ENCODE measurements at places on chromosomes 11 and 22.

DNA sequence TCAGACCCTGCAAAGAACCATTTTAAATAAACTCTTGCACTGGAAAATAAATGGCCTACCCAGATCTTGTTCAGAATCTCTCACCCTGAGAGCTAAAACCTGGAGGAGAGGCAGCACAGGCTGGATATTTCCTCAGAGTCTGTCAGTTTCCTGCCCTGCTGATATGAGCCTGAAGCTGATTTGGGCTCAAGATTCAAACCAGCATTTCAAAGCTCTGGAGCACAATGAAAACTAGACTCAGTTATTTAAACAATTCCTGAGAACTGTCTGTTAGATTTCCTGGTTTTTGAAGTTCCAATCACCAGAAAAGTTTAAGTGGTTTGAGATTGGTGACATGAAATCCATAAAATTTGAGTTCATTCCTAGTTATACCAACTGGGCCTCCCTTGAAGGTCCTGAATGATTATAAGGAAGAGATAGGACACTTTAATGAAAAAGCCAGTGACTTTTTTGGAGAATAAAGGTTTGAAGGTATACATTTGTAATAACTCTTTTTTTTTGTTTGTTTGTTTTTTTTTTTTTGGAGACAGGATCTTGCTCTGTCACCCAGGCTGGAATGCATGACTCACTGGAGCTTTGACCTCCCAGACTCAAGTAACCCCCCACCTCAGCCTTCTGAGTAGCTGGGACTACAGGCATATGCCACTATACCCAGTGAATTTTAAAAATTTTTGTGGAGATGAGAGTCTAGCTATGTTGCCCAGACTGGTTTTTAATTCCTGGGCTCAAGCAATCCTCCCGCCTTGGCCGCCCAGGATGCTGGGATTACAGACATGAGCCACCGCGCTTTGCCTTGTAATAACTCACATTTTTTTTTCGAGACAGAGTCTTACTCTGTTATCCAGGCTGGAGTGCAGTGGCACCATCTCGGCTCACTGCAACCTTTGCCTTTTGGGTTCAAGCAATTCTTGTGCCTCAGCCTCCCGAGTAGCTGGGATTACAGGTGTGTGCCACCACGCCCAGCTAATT is 8.0 kb upstream of the ESAM start:
- no peak for DNase-seq

DNA sequence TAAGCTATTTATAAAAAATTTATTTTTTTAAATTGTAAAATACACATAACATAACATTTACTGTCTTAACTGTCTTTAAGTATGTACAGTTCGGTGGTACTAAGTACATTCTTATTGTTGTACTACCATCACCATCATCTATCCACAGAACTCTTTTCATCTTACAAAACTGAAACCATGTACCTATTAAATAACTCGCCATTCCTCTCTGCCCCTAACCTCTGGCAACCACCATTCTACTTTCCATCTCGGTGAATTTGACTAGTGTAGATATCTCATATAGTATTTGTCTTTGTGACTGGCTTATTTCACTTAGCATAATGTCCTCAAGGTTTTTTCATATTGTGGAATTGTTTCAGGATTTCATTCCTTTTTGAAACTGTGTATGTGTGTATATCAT is 22.6 kb downstream of the USP47 start:
- DNase-seq, result no peak

DNA sequence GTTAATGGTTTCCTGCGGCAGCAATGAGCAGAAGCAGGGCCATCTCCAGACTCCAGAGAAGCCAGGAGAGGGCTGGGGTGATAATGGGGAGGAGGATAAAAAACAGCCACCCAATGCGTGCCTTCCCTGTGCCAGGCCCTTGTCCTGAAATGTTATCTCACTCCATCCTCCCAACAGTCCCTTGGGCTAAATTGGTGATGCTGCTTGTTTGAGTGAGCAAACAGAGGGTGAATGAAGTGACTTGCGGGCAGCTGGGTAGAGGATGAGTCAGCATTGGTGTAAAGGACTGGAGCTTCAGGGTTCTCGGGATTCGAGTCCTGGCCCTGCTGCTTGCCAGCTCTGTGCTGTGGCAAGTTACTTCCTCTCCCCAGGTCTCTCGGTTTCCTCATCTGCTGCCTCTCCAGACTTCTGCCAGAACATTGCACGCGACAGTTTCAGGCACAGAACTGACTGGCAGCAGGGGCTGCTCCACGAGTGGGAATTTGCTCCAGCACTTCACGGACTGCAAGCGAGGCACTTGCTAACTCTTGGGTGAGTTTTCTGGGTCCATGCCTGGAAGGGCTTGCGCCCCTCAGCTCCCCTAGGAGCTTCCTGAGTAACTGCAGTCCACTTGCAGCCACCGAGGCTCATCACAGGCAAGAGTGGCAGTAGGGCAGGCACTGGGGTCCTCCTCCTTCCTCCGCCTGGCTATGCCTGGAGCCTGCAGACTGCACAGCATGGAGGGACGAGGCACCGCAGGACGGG is at the start of gene P2RY6:
P2RY6 (plus strand) TSS at position 403 of the 744 bp plus-strand sequence. CDS start 24,181 bp downstream, outside the sequence.
- peak; percentile 87 for DNase-seq

DNA sequence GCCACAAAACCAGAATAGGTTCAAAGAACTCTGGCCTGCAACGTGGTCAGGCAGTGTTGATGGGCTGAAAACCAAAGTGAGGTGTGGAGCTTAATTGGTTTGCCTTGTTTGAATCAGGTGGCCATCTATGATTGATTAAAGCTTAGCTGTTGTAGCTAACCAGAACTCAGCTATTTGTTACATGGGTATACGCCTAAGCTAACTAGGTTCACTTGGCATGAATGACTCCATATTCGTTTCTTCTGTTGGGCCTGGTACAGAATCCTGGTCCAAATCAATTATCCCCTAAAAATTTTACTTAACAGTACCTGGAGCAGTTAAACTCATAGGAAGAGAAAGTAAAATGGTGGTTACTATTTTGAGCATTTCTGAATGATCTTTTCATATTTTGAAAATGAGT is 7.7 kb upstream of the BAIAP2L2 start:
- DNase-seq, result no peak

DNA sequence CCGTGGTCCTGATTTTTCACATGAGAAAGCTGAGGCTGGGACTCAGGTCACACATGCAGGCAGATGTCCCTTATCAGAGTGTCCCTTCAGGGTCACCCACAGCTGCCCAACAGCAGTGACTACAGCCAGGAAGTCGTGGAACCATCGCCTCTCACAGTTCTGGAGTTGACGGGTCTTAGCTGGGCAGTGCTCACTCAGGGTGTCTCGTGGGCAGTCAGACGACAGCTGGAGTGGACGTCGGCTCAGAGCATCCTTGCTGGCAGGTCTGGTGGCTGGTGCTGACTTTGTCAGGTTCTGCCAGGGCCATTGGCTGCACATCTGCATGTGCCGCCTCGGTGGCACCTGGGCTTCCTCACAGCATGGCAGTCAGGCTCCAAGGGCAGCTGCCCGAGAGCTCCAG is 35.6 kb upstream of the TH start:
- DNase-seq, result no peak

DNA sequence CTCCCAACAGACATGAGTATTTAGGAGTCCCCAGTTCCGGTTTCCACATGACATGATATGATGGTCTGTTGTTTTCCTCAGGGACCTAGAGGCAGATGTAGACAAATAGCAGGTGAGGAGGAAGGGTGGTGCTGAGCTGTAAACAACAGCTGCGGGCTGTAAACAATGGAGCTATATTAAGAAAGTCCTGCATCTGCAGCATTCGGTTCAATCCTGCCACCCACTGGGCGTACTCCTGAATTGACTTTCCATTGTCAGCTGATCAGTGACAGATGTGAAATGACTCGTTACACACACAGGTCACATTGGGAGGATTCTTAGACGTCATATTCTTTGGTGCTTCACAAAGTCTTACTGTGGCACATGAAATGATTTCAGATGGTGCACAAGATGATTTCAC is 26.8 kb upstream of the RAG1 start:
- peak; percentile 74 for DNase-seq

DNA sequence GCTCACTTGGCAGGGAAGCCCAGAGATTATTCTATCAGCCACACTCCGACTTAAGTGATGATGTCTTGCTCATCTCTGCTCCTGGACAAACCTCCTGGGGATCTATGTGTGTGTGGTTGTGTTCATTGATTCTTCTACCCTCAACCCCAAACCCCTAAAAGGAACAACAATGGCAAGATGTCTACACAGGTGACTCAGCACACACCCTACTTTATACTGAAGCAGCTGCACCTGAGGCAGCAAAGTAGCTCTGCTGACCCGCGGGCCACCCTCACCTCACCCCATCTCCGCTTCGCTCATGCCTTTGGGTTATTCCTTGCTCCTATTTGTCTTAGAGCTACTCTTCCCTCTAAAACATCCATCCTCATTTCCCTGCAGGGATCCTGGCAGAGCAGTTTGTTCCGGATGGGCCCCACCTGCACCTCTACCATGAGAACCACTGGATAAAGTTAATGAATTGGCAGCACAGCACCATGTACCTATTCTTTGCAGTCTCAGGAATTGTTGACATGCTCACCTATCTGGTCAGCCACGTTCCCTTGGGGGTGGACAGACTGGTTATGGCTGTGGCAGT is 38.7 kb downstream of the TMEM45B start:
- DNase-seq, result no peak

- DNase-seq, result no peak
Observed at GRCh38 chr11:57154739-57155138, 27.0 kb upstream of the LRRC55 start.

DNA sequence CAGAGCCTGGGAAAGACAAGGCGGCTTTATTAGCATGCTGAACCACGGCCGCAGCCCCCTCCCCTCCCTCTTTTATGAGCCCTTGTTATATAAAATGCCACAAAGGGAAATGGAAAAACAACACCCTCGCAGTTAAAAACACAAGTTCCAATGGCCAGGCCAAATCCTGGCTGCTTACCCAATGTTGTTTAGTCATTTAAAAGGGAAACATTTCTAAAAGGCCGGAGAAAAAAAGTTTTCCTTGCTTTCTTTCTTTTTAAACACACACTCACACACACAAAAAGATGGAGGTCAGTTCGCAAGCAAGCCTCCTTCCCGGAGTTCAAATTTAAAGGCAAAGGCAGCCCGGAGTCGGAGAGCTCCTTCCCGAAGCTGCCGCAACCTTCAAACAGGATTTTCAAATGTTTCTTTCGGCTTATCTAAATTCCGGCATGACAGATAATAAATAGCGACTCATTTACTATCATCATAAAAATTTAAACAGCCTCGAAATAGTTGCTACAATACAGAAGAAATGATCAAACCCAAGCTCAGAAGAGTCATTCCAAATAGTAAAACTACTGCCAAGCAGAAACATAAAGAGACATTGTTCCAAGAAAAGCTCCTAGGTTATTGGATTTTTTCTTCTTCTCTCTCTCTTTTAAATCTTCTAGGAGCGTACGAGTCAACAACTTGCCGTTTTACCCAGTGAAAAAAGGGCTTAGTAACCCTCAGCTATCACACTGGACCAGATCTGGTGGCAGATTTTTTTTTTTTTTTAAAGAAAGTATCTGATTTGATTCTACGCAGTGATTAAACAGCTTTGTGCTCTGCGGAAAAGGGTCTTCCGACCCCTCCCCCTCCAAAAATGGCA is 3.5 kb downstream of the PHF21B start:
- DNase-seq, result no peak

- no peak for DNase-seq
Observed at GRCh38 chr11:13902523-13902922, 60.0 kb upstream of the SPON1 start.

DNA sequence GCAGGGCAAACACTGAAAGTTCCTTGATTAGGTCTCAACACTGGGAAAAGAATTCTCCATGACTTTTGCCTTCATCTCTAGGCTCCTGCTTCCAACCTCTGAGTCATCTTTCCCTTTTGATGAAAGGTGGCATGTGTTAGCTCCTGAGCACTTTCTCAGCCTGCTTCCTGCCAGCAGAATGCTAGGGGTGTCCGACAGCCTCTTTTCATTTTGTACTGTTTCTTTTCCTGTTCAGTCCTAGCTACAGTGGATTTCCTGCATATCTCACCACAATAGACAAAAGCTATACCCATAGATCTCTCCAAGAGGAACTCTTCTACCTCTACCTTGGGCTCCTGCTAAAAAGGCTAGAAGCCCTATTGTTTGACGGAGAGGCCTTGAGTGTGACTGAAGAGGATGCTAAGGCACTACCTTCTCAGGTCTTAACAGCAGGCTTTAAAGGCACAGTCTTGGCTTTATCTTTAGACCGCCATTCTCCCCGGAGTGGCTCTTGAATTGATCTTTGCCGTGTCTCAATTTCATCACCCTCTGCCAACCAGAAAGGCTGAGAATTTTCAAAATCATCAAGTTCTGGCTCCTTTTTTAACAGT is 145.5 kb downstream of the RBFOX2 start:
- no peak for DNase-seq

DNA sequence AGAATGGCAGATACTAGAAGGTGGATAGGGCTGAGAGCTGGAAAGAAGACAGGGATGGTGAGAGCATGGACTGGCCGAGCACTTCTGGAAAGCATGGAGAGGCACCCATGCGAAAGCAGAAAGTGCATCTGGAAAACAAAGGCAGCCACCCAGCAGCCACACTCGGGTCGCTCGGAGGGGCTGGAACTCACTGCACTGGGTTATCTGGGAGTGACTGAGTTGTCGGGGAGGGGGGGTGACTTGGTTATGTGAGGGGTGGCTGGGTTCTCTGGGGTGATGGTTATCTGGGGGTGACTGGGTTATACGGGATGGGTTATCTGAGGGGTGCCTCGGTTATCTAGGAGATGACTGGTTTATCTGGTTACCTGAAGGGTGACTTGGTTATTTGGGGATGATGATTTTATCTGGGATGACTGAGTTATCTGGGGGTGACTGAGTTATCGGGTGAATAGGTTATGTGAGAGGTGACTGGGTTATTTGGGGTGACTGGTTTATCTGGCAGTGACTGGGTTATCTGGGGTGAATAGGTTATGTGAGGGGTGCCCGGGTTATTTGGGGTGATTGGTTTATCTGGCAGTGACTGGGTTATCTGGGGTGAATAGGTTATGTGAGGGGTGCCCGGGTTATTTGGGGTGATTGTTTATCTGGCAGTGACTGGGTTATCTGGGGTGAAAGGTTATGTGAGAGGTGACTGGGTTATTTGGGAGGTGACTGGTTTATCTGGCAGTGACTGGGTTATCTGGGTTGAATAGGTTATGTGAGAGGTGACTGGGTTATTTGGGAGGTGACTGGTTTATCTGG is 2.6 kb upstream of the PANX2 start:
- no peak for DNase-seq

DNA sequence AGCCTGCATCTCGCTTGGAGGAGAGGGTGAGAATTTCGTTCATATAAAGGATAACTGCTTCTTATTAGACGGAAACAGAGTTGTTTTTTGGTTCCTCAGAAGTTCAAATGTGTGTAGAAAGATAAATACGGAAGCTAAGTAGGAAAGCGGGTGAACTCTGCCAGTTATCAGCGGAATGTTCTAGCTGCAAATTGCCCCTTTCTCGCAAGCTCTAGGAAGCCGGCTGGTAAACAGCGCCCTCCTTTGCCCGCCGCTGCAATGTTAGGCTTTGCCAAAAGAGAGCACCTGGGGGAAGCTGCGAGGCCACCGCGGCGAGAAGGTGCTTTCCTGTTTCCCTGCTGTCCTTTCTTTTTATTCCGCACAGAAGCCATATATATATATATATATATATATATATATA is 67.0 kb downstream of the IGLL5 start:
- peak; percentile 26 for DNase-seq

DNA sequence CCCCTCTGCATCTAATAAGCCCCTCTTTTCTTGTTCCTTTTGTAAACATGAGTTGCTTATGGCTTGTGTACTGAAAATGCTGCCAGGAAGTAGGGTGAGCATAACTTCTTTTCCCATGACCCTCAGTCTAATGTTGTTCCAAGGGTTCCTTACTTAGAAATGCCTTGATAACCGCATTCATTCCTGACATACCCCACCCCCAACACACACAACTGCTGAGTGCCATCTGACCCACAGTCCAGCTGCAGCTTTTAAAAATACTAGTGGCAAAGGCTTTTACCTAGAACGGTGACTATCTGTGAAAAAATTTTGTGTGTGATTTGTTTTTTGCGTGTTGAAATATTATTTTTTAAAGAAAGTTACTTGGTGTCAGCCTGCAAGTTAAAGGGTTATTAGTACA is 52.6 kb downstream of the ARHGAP42 start:
- no peak for DNase-seq

All from inflammatory macrophage treated with lipopolysaccharide for 4 hours (primary cell).